AG04450 (cell line): ENCODE measurements at places on chromosomes 5 and 9. TPM values are rescaled to one million over a fixed set of nuclear protein-coding genes. Genes with fewer than 3 reads are reported as not detected.

GRCh38 chr5:14745753-14746152 lies 81.2 kb downstream of the OTULIN start:
- DNase-seq = no peak

GRCh38 chr5:34476941-34477565 lies 179.1 kb upstream of the RAI14 start:
- DNase-seq = no peak

- DNase-seq = no peak
Measured at GRCh38 chr5:93886098-93886806, 144.9 kb upstream of the POU5F2 start.

DNA sequence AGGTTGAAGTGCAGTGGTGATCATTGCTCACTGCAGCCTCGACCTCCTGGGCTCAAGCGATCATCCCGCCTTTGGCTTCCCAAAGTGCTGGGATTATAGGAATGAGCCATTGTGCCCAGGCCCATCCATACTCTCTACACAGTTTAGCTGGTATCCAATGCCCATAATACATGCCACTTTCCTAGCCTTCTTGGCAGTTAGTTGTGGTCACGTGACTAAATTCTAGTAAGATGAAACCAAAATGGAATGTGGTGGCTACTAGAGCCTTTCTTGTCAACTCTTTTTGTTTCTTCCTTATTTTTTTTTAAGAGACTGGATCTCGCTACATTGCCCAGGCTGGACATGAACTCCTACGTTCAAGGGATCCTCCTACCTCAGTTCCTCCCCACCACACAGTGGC lies 15.3 kb upstream of the KIF27 start:
- DNase-seq = no peak

DNA sequence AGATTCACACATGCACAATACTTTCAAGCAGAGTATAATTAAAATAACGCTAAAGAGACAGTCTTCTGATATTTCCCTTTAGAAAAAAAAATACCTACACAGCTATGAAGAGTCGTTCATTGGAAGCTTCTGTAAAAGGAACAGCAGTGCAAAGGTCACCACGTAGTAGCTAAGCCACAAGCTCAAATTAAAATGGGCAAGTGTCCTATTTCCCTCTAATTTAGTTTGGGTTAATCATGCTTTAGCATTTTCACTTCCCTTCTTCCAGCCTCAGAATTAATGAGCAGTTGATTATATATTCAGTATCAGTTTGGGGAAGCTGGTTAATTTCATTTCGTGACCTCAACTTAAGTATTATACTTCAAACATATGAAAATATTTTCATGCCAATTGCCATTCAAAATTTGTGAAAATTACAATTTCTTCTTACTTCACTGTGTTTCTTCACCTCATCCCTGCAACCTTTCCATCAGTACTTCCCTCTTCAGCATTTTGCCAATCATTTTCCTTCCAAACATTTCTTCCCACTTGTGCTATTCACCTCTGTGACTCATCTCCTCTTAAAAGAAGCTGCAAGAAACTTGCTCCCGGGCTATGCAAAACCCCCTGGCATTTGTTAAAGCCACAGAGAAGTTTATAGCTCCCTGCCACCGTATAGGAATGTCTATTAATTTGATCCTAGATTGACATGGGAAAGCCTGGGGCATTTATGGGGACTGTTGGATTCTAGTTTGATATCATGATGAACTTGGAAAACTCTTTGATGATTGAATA lies 83.0 kb downstream of the DMRTA1 start:
- DNase-seq = no peak

GRCh38 chr5:55481293-55481855 lies 53.4 kb downstream of the PLPP1 start:
- no peak for DNase-seq

- DNase-seq = no peak
Measured at GRCh38 chr5:58773744-58774441, 191.0 kb downstream of the RAB3C start.

DNA sequence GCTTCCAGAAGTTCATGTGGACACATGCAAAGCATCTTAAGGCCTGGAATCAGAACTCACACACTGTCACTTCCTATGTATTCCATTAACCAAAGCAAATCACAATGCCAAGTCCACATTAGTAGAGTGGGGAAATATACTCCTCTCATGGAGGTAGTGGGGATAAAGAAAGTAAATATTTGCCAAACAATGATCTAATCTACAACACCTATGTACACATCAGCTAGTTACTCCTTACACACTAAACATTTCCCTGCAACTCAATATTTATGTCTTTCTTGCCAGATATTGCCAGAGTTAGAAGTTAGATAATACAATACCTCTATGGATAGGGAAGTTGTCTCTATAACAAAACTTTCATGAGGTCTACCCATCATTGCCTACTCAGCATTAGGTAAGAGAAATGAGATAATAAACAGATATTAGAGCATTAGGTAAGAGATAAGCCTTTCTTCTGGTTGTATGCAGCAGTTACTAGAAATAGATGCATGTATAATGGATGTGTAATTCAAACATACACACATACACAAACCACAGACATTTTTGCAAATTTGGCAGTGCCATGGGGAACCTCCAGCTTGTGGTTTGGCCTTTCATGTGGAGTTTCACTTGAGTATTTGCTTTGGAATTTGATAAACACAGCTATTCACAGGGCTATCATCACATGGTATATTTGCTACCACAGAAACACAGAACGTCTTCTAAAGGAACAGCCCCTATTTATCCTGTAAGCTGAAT lies 196.5 kb downstream of the TLE1 start:
- DNase-seq = peak; percentile 98

DNA sequence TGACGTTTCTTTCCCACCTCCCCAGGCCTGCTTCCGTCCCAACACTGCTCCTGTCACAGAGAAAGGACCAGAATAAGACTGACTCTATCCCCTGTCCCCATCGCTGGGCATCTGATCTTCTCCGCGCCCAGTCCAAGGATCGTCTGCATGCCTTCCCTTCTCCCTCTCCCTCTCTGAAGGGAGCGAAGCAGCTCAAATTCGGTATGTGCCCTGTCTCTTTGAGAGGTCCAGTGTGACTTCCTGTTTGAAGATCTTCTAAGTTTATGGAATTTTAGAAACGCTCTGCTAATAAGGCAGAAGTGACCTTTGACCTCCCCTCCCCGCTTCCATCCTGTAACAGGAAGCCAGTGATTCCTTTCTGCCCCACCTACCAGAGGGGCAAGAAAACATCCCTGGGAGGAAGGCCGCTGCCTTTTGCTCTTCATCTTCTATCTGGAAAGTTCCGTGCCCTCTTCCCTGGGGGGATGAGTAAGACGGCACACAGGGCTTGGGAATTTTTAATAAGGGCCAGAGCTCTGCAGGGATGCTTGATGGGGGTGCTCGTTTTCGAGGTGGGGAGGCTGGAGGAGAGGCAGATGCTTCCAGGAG lies 40.7 kb upstream of the RNU6ATAC start:
- DNase-seq = no peak

DNA sequence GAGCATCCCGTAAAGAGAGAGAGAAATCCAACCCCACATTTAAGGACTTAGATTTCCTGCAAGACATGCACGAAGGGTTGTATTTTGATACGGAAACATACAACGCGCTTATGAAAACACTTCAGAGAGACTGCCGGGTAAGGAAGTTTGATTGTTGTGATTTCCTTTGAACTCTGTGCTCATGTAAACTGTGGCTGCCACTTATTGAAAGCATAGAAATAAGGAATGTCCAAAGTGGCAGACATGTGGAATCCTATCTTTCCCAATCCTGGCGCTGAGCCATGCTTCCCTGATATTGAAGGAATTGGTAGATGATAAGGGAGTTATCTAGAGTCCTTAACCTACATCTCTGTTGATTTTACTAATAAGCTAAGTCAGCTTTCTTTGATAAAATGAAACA lies 119.4 kb downstream of the PRKACG start:
- no peak for DNase-seq

GRCh38 chr5:84274585-84275468 lies 109.9 kb downstream of the EDIL3 start:
- no peak for DNase-seq

DNA sequence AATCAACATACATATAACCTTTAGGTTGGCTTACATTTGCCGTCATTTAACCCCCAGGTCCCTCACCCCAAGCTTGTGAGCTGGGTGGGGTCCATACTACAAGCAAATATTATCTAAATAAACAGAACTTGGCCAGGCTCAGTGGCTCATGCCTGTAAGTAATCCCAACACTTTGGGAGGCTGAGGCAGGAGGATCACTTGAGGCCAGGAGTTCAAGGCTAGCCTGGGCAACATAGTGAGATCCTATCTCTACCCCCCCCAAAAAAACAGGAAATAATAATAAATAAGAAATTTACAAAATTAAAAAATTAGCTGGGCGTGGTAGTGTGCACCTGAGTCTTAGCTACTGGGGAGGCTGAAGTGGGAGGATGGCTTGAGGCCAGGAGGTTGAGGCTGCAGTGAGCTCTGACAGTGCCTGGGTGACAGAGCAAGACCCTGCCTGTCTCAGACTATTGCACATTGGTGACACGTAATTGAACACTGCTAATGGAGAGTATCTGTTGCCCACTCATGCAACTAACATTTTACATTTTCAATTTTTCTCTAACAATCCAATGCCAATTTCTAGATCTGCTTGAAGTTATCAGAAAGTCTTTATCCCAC lies 18.9 kb downstream of the FNBP1 start:
- DNase-seq = no peak

- no peak for DNase-seq
Measured at GRCh38 chr5:353612-354580, 32.4 kb downstream of the AHRR start.

- peak; percentile 26 for DNase-seq
Measured at GRCh38 chr5:14806456-14806855, 65.1 kb downstream of the ANKH start.

GRCh38 chr5:10324518-10325370 lies 17.0 kb upstream of the CMBL start:
- no peak for DNase-seq

ELAVL2 gene
- 0.04 and 0.05 TPM in 2 replicates for polyA plus RNA-seq

IFNA1 gene
- not detected in 2 replicates for polyA plus RNA-seq

IL7R gene
- polyA plus RNA-seq = 36.5 and 43.7 TPM in 2 replicates

TOR4A gene
- 14.1 and 18.7 TPM in 2 replicates for polyA plus RNA-seq

ABO gene
- not detected in 2 replicates for polyA plus RNA-seq

FUBP3 gene
- polyA plus RNA-seq = 31.2 and 32.8 TPM in 2 replicates

DPM2 gene
- 25.3 and 30.9 TPM in 2 replicates for polyA plus RNA-seq

SCGB3A2 gene
- not detected in 2 replicates for polyA plus RNA-seq

PCDHGB7 gene
- polyA plus RNA-seq = 16.2 and 17.0 TPM in 2 replicates

PCDHA2 gene
- 0.05 and 0.07 TPM in 2 replicates for polyA plus RNA-seq

SMIM3 gene
- polyA plus RNA-seq = 34.3 and 36.3 TPM in 2 replicates

LOX gene
- polyA plus RNA-seq = 228 and 239 TPM in 2 replicates
